CD4-positive, alpha-beta T cell treated with Interleukin-2 at 100 ng/mL for 4 hours (primary cell): ENCODE measurements at places on chromosomes 3 and 15.

GRCh38 chr15:39431376-39431775 lies 149.5 kb upstream of the THBS1 start:
- DNase-seq, result no peak

DNA sequence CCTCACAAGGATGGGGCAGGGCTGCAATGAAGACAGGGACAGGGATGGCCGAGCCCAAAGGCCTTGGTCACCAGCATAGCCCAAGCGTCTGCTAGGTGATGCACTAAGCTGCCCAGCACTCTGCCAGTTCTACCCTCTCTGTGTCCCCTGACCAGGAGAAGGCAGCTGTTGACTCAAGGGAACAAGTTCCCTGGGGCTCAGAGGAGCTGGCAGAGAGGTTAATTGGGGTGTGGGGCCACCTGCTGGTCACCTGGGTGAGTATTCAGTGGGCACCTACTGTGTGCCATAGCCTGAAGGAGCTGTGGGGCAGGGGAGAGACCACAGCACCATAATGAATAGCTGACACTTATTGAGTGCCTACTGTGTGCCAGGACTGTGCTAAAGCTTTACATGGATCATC lies 22.0 kb upstream of the DOCK3 start:
- DNase-seq, result peak; percentile 53

GRCh38 chr3:126358038-126358815 lies 1.0 kb upstream of the KLF15 start:
- no peak for DNase-seq

- DNase-seq, result no peak
These were observed 37.0 kb downstream of the GLDN start for GRCh38 chr15:51378406-51378805.

DNA sequence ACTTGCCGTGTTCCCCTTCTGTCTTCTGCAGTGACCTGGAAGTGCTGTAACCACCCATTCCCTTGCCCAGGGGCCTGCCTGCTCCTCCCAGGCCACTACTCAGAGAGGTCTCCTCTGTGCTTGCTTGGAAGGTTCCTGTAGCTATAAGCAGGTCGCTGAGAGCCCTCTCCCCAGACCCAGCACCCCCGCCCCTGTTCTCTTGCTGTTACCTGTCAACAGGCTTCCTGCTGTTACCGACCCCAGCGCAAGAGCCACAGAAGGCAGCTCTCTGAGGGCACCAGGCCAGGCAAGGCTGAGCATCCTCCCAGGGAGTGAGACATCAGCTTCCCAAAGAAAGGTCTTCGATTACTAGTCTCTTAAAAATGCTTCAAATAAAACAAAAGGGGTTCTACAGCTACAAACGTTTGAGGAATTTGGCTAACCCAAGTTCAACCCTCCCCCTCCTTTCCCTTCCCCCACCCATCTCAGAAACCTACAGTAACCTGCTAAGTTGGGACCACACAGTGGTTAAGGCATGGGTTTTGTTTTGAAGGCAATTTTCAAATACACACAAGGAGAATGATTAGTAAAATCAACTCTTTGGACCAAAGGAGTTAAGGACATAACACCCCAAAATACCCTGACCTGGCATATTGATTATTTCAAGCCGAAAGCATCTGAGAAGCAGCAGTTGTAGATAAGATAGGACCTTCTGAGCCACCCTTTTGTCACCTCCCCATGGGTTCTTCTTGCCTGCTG lies 74.9 kb upstream of the MFGE8 start:
- DNase-seq, result no peak

DNA sequence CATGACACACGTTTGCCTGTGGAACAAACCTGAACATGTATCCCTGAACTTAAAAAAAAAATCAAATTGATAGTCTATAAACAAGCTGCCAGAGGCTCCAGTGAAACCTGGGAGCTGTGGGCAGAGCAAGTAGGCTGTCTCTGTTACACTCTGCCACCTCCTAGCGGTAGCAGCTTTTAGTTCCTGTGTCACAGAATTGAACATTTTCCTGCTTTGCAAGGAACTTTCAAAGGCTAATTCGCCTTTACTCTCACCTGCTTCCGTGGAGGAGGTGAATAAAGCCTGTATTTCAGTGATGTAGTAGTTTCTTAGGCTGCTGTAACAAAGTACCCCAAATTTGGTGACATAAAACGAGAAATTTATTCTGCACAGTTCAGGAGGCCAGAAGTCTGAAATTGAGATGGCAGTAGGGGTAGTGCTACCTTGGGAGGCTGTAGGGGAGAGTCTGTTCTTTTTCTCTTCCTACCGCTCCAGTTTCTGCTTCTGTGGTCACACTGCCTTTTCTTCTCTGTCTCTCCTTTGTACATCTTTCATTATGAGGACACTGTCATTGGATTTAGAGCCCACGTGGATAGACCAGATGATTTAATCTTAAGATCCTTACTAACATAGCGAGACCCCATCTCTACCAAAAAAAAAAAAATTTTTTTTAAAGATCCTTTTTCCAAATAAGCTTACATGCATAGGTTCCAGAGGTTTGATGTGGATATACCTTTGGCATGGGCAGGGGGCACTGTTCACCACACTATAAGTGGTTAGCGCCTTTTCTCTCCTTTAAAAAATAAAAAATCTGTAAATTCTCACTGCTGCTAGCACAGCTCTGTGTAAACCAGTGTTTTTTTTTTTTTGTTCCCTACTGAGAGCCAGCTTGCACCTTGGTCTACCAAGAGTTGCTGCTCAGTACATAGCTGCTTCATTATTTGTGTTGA lies 25.3 kb downstream of the FBXO22 start:
- no peak for DNase-seq

DNA sequence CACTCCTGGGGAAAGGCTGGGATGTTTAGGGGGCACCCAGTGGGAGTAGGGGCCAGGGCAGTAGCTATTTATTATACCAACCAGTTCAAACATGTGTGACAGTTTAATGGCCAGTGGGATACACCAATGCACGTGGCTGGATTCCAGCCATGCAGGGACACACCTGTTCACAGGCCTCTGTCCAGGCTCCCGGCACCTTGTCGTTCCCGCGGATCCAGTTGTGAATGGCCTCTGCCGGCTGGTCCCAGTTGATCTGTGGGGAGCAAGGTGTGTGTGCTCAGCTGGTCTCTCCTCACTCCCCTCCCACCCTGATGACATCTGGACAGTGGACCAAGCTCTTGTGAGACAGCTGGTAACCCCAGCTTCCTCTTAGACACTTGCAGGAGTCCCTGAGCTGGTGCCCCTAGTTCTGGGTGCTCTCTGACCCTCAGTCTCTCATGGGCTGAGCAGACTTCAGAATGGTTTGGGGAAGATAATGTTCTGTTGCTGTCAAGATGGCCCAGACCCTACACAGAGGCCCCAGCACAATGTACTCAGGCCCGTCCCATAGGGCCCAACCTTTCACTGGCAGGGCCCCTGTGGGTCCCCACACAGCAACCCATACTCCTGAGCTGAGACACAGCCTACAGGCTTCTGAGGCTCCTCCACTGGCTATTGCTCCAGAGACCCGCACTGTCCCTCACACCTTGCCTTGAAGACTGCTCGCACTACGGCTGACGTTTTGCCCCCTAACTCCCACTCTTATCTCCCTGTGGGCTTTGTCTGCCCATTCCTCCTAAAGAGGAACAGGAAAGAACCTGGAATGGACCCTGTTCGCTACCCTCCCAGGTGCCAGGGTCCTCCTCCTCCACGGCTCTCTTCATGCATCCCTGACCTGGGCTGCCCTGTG lies 25.8 kb downstream of the ALDH1L1 start:
- DNase-seq, result no peak

GRCh38 chr3:85455561-85456200 lies 496.9 kb downstream of the CADM2 start:
- no peak for DNase-seq

- no peak for DNase-seq
These were observed 33.1 kb downstream of the RNU5B-1 start for GRCh38 chr15:65337436-65338070.

DNA sequence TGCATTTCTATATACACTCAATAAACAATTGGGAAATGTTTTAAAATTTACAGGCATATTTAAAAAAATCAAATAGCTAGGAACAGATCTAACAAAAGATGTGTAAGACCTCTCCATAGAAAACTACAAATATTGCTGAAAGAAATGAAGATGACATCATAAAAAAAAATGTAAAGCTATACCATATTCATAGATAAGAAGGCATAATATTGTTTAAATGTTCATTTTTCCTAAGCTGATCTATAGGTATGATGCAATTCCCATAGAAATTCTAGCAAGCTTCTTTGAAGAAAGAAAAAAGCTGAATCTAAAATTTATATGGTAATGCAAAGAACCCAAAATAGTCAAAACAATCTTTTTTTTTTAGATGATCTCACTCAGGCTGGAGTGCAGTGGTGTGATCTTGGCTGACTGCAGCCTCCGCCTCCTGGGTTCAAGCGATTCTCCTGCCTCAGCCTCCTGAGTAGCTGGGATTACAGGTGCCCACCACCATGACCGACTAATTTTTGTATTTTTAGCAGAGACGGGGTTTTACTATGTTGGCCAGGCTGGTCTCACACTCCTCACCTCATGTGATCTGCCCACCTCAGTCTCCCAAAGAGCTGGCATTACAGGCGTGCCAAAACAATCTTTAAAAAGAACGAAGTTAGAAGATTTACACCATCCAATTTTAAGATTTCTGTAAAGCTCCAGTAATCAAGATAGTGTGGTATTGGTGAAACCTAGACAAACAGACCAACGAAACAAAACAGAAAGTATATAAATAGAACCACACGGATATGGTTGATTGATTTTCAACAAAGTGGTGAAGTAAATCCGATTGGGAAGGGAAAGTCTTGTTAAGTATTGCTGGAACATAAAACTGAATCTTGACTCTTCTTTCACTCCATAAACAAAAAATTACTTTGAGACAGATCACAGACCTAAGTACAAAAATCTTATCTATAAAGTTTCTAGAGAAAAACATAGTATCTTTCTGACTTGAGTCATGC lies 6.3 kb upstream of the BHLHE40 start:
- no peak for DNase-seq

- no peak for DNase-seq
These were observed 1111.2 kb downstream of the TUSC7 start for GRCh38 chr3:117820658-117821299.

DNA sequence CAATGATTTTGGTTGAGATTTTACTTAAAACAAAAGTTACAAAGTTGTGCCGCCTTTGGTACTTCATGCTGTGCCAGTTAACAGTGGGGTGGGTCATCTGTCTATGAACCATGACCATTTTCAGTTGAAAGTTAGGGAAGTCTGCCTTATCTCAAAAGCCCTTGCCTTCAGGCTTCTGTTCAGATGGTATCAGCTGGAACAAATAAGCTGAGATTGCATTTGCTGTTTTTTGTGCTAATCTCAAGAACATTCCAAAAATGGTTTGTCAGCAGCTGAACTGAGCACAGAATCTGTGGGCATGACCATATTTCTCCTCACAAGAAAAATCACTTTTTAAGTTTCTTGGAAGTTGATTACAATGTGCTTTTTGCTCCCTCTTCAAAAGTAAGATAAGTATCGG lies 142.3 kb downstream of the IL5RA start:
- DNase-seq, result no peak

DNA sequence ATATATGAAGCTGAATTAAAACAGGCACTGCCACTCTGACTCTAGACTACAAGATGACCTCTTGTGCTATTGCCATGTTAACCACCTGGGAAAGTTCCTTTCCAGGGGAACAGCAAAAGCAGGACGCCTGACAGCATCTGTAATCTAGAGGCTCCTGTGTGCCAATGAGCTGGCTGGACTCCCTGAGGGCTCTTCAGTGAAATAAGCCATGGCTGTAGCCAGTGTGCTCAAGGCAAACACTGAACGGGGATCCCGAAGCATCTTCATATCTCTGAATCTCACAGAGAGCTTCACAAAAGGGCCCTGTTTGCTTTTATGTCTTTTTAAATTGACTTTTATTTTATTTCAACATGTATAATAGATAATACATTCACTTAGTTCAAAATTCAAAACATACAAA lies 57.2 kb downstream of the BFSP2 start:
- no peak for DNase-seq

GRCh38 chr3:86990012-86990733 lies 776 bp downstream of the VGLL3 start:
- DNase-seq, result no peak

DNA sequence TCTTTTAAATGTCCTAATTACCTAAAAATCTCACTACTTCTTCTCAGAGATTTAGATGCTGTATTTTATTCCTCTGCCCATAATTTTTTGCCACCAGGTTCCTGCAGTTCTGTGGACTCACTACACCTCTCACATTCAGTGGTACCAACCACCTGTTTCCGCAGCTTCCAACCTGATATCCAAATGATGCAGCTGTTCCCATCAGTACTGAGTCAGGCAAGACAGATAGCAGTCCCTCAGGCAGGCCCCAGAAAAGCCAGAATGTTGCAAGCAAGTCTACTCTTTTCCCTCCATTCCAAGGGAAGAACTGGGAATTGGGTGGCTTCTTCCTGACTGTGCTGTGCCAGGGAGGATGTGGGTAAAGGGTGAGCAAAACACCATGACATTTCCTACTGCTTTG lies 39.0 kb downstream of the MNS1 start:
- DNase-seq, result no peak

DNA sequence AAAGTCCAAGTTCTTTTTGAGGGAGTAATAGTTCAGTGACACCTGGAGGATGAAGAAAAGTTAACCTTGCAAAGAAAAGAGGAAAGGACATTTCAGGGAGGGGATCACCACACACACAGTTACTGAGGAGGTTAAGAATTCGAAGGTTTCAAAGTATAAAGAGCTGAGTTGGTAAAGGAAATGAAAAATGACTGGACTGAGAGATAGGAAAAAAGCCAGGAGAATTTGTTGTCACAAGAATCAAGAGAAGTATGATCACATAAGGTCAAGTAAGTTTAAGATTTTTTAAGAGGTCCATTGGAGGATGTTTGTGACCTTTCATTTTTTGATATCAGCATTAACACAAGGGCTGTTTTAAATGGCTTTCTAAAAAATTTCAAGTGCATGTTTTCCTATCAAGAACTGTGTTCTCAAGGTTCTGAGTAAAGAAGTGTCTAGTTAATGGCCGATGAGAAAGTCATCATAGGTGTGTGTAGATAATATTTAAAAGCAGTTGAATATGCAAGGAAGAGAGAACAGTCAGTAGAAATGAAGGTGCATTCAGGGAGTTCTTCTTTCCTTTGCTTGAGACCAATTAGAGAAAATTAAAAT lies 189.2 kb upstream of the RBMS3 start:
- DNase-seq, result no peak

GRCh38 chr3:113117511-113118234 lies 93.7 kb upstream of the BOC start:
- DNase-seq, result no peak

DNA sequence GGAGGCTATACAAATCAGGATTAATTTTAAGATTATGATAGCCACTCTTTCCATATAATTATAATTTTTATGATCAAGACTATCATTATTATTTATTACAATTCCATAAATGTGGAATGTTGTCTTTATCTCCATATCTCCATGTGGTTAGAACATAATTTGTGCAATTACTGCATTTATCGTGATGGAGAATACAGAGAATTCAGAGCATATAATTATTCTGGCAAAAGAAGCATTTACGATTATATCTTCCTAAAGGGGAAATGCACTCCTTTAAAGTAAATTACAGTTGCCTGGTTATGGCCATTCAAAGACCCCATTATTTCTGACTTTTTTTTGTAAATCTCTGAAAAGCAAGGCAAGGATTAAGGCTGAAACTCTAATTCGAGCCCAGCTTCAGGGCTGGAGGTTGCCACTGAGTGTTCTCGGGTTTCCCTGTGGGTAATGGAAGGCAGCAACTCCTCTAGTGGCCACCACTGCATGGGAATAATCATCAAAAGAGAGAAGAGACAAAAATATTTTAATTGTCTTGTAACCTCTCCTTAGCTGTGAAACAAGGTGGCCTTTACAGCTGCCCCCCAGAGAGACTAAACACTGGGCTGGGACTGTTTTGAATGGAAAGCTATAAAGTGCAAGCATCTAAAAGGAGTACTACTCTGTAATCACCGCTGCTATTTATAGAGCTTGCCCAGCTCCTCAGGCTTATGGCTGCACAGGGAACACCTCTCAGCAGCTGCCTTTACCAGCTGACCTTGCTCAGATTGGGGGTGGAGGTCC lies 59.8 kb upstream of the PRTG start:
- no peak for DNase-seq
